ENCODE measurements at places on chromosomes 6 and 20.

DNA sequence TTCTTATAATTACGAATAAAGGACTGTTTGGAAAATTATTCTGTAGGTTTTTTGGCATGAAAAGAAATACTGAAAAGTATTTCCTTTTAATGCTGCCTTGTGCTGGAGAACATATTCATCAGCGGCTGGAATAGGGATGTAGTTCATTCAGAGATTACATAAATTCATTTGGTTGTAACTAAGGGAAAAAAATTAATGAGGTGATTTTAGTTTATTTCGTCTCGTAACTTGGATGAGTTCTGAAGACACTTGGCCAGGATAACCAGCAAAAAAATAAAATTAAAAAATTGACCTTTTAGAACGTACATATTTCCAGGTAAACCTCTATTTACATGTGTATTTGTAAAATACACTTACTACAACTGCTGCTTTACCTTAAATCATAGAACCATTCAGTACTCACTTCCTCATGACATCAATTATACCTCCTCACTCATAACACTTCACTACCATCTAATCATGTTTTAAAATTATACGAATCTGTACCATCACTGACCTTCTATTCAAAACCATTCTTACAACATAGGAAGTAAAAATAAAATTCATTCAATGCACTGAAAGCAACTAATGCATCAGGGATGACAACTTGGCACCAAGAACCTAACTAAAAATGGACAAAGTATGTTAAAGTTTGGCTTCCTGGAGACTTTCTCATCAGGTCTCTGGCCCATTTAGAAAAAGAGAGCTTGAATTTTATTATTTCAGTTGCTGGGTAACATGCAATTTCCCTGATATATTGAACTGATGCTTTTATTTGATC is 17.2 kb downstream of the KLHL31 start:
- no peak for DNase-seq

DNA sequence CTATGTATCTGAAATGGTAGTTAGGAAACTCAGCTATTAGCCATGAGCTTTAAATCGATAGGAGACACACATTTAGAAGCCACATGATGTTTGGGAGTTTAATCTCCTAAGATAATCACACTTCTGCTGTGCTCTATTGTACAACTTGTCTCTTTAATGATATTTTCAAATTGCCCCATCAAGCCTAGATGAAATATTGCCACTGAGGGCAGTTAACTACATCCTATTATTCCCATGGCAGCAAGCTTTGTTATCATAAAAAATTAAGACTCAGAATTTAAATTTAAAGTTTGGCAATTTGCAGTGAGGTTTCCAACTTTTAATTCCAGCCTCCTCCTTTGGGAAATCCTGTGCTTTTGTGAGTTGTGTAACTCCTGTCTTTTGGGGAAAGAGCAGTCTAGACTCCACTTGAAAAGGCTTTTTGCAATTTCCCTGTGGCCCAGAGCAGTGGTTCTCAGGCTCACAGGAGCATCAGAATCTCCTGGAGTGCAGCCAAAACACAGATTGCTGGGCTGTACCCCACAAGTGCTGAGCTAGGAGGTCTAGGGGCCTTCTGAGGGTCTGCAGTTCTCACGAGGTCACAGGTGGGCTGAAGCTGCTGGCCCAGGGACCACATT is 792.4 kb downstream of the QKI start:
- DNase-seq, result no peak

- no peak for DNase-seq
These were observed 3.2 kb downstream of the TNFAIP3 start for GRCh38 chr6:137870308-137870644.

- no peak for DNase-seq
These were observed 381 bp upstream of the PEX7 start for GRCh38 chr6:136822046-136822375.

- no peak for DNase-seq
These were observed 24.5 kb upstream of the POPDC3 start for GRCh38 chr6:105204331-105204730.

DNA sequence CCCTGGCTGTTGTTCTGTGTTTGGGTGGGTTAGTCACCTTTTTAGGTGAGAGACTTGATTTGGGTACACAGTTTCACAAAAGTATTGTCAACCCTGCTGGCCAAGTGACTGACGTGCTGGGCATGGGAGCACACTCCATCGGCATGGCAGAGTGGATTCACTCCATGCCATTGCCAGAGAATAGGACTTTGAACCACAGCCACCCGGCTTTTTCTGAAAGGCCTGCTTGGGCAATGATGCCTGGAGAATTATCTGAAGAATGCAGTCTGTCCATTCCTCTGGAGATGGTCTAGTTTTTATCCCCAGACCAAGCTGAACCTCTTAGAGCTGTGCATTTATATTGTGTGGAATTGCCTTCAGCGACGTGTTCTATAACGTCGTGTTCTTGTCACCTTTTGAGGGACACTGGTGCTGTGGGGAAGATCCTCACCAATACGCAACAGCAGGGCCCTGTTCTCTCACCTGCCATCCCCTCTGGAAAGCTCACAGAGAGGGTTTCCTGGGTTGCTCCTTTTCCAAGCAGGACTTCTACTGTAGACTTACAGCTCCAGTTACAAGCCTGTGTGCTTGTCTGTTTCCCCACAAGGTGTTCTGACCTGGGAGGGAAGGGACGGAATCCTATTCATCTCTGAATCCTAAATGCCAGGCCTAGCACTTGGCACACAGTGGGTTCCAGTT is 183.4 kb upstream of the AKAP12 start:
- no peak for DNase-seq

GRCh38 chr6:138410972-138411880 is 7.2 kb downstream of the HEBP2 start:
- DNase-seq, result no peak

- DNase-seq, result no peak
These were observed 103.8 kb upstream of the ARMC2 start for GRCh38 chr6:108744244-108744972.

DNA sequence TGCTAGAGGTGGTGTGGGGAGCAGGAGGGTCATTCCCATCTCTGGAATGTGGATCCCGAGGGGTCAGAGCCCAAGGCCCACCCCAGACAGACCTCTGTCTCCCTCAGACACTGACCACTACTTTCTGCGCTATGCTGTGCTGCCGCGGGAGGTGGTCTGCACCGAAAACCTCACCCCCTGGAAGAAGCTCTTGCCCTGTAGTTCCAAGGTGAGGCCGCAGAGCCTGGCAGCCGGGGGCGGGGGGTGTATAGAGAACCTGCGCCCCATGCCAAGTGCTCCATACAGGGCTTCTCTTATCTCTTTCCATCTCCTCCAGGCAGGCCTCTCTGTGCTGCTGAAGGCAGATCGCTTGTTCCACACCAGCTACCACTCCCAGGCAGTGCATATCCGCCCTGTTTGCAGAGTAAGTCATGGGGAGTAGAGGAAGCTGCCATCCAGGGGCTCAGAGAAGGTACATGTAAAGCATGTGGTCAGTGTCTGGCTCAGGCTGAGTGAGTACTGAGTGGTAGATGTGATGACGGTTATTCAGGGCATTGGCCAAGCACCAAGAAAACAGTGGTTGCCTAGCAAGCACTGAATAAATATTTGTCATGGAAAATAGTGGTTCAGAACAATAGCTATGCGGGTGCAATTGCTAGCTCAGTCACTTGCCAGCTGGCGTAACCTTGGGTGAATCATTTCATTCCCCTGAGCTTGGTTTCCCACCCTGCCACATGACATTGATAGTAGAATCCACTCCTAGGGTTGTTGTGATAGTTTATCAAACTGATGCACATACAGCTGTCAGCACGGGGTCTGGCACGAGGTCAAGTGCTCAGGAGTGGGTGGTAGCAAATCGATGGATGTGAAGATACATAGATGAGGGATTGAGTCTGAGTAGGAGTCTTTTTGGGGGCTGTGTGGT is 3.5 kb downstream of the PIGT start:
- peak; percentile 18 for DNase-seq

- no peak for DNase-seq
These were observed 3.9 kb downstream of the SYNJ2 start for GRCh38 chr6:157985378-157986155.

- no peak for DNase-seq
These were observed 71.3 kb downstream of the TRERF1 start for GRCh38 chr6:42380228-42380979.

DNA sequence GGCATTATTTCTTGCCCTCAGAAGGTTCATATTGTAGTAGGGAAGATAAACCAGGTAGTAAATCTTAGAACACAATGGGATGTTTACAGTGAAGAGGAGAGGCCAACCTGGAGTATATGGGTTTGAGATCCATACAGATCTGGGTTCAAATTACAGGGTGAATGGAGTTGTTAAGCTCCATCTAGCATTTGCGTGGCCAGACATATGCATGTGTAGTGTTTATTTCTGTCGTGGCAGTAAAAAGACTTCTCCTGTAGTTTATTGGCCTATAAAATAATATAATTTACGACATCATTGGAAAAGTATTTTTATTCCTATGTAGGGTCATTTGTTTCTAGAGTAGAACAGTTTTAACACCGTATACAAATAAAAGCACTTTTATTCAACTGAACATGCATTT is 25.2 kb upstream of the TULP4 start:
- DNase-seq, result no peak

- no peak for DNase-seq
These were observed 143.8 kb downstream of the SLC16A10 start for GRCh38 chr6:111231090-111231459.

DNA sequence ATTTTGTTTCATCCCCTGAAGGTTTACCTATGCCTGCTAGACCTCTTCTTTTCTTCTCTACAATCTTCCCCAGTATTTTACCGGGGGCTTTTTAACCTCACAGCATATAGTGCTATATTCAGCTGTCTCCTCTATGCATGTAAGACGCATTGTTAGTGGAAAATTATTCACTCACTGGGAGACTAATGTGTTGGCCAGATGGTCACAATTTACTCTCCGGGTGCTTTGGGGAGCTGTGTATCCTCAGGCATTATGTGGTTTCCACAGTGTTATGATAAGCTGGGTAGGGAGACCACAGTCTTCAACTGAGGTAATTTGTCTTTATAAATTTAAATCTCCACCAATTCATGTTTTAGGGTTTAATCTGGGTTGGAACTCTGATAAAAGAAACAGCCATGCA is 553.8 kb upstream of the PTCHD4 start:
- DNase-seq, result no peak

DNA sequence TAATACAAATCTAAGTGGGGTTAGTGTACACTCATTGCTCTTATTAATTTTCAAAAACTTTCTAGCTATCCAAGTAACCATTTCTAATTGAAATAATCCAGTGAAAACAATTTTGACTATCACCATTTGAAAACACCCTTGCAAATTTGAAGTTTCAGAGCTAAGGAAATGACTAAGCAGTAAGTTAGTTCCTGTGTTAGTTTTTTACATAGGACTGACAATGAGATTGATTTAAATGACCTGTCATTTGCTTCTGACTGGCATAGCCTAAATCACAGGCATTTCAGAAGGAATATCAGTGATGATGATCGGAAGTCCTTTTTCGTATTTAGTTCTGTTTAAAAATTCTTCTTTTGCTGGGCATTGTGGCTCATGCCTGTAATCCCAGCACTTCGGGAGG is 27.0 kb downstream of the STK4 start:
- DNase-seq, result no peak

DNA sequence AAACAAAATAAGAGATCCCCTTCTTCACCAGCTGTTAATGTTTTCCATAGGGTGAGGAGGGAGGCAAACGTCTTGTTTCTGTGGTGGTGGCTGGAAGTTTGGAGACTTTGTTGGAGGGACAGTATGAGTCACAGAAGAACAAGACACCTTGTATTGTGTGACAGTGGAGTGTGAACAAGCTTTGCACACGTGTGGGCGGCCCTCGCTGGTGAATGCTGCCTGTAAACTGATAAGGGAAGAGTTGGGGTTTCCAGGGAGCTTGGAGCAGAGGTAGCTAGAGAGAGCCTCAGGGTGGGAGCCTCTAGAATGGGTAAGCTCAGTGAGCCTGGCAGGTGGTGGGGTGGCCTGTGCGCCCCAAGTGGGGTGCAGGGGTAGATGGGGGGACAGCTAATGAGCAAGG is 78.3 kb downstream of the ZDHHC14 start:
- DNase-seq, result no peak

- peak; percentile 45 for DNase-seq
These were observed 26.5 kb upstream of the BTBD3 start for GRCh38 chr20:11891077-11891775.

DNA sequence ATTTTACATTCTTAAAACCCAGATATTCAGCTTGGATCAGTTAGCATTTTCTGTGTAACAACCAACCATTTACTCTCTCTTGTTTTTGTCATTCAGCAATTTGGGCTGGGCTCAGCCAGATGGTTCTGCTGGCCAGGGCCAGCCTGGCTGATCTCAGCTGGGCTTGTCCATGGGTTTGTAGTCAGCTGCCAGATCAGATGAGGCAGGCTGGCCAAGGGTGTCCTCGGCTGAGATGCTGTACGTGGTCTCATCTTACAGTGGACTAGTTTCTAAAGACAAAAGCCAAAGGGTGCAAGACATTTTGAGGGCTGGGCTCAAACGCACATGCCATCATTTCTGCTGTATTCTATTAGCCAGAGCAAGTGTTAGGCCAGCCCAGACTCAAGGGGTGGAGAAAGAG is 16.0 kb upstream of the FAM210B start:
- DNase-seq, result no peak

- no peak for DNase-seq
These were observed 77.7 kb downstream of the CHD6 start for GRCh38 chr20:41540459-41540858.

DNA sequence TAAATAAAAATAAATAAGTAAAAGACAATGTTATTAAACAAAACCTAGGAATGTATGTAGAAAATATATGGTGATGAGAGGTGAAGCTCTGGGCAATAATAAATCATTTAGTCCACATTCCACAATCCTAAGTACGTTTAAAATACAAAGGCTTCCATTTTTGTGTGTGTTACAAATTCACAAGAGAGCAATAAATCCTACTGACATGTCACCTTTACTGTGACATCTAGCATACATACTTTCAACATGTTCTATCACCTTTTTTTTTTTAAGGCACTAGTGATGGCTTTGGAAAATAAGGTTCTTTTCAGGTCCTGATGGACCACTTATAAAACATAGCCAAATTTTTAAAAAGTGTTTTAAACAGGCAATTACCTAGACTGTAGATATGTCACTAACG is 12.0 kb downstream of the REV3L start:
- no peak for DNase-seq

DNA sequence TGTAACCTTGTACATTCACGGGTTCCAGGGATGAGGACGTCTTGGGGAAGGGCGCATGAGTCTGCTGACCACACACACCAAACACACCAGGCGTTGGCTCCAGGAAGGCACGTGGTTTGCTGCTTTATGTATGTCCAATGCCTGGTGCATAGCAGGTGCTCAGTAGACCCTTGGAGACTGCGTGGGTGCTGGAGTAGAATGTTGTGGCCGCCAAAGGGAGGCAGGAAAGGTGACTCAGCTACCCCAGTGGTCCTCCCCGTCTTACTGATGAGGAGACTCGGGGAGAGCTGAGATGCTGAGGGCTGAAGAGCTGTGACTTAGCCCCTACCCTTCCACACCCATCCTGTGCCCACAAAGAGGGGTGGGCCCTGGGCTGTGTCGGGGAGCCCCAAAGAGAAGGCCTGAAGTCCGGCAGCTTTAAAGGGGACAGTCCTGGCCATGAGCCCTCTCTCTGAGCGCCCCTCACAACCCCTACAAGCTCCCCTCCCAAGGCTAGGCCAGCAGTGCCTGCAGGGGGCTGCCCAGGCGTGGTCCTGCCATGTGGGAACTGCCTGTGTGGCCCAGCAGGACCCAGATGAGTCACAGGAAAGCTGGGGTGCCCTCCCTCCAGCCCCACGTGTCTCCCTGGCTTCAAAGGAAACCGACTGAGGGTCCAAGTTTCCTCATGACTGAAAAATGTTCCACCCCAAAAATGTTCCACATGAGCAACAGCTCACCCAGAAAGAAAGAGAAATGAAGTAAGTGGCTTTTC is 28.0 kb upstream of the PTGIS start:
- no peak for DNase-seq

Measured in frontal cortex (tissue), 4 donors.